Stomach (tissue), 19 donors: ENCODE measurements at places on chromosomes 16 and 17. TPM values are rescaled to one million over a fixed set of nuclear protein-coding genes. Genes with fewer than 3 reads are reported as not detected.

GRCh38 chr16:66701026-66701425, 4.5 kb upstream of the CMTM4 start:
- no peak for DNase-seq

DNA sequence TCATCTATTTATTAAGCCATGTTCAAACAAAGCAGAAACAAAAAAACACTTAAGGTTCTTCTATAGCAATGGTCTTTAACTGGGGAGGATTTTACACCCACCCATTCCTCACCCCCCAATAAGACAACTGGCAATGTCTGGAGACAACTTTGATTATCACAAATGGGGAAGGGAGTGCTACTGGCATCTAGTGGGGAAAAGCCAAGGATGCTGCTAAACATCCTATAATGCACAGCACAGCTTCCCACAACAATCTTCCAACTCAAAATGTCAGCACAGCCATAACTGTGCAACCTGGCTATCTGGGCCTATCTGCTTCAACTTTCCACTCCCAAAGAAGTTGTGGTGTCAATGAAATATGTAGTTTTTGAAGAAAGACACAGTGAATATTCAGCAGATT, 1044.4 kb downstream of the CDH8 start:
- no peak for DNase-seq

- no peak for DNase-seq
Measured at GRCh38 chr17:15967706-15968399, 22.9 kb downstream of the ADORA2B start.

DNA sequence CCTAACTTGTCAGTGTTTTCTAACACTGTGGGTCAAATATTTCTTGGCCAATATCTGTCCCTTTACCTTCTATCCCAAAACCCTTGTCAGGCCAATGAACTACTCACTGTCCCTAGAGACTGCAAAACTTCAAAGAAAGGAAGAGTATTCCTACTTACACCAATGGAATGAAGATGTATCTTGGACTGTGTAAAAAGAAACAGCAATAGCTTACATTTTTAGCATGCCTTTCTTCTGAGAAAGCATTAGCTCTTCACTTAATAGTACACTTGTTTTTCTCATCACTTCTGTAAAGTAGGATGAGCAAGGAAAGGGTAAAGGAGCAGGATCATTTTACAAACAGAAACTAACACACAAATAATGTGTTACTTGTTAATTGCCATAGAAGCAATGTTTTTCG, 73.9 kb downstream of the STH start:
- DNase-seq: no peak

Gene PDE6G
- total RNA-seq: not detected

Gene CCL13
- total RNA-seq: not detected

Gene PHF12
- 96.4 TPM for total RNA-seq

GRCh38 chr16:87202346-87202745, 114.8 kb downstream of the C16orf95 start:
- DNase-seq: no peak

Gene C16orf96
- not detected for total RNA-seq

GRCh38 chr16:4911970-4912386, 25.0 kb downstream of the PPL start:
- DNase-seq: peak; percentile 35

- DNase-seq: no peak
Measured at GRCh38 chr17:78408476-78409050, 30.1 kb downstream of the PGS1 start.

DNA sequence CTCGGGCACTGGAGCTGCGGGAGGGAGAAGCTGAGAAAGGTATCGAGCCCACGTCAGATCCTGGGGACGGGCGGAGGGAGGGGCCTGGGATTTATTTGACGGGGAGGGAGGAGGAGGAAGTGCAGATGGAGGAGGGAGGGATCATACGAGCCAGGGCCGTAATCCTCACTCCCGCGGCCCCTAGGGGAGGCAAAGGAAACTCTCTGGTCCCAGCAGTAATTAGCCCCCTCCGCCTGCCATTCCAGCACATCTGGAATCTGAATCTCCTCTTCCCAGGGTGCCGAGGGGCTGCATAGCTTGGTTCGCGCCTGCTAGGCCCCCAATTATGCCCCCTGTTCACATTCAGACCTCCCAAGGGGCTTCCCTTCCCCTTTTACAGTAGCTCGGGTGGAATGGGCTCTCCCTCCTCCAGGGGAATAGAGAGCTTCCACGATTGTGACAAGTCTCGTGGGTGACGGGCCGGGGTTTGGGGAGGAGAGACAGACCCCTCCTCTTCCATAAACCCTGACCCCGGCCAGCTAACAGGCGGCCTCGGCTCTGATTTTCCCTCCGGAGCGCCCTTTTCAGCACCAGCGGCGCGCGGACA, at the start of gene SEZ6L2:
Gene SEZ6L2, minus strand, starts transcription at position 35 of the 586 bp plus-strand sequence. CDS start 531 bp downstream, outside the sequence.
- DNase-seq: peak; percentile 97

Gene CSF3
- total RNA-seq: 1.7 TPM

DNA sequence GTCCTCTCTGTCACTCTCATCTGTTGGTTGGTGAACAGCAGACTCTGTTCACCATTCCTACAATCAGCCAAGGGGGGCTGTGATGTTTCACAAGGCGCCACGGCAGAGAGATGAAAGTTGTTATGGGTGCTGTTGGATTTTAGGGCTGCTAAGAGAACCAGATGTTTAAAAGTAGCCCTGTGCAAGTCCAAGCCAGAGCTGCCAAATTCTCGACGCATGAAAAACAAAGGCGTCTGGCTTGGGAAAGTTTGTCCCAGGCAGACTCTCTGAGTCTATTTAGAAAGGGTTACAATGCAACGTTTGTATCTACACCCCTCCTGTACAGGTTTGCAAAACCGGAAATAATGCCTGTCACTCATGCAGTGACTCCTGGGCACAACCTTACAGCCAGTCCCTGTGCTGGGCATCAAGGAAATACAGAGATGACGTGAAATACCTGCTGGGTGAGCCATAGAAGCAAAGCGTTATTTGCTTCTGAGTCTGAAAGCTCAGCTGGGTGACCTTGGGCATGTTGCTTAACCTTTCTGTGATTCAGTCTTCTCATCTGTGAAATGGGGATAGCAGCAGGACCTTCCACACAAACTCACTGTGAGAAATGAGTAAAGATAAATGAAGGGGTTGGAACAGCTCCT, 74.8 kb downstream of the XYLT1 start:
- DNase-seq: peak; percentile 49

GRCh38 chr17:8706431-8706830, 38.2 kb downstream of the CCDC42 start:
- DNase-seq: no peak

DNA sequence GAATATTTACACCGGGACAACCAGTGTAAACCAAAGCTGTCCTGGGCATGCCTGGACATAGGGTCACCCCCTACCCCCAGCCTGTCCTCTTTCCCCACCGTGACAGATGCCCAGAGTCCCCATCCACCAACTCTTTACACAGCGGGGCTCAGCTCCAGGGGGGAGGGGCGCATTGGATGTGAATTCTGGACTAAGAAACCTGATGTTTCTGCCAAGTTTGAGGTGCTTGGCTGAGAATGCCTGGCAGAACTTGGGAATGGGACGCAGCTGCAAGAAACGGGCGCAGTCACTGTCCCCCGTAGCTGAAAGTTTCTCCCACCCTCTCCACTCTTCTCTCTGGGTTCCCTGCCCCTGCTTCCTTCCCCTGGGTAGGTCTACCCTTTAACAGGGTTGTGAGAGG, 68.0 kb upstream of the CDC42EP4 start:
- DNase-seq: no peak

DNA sequence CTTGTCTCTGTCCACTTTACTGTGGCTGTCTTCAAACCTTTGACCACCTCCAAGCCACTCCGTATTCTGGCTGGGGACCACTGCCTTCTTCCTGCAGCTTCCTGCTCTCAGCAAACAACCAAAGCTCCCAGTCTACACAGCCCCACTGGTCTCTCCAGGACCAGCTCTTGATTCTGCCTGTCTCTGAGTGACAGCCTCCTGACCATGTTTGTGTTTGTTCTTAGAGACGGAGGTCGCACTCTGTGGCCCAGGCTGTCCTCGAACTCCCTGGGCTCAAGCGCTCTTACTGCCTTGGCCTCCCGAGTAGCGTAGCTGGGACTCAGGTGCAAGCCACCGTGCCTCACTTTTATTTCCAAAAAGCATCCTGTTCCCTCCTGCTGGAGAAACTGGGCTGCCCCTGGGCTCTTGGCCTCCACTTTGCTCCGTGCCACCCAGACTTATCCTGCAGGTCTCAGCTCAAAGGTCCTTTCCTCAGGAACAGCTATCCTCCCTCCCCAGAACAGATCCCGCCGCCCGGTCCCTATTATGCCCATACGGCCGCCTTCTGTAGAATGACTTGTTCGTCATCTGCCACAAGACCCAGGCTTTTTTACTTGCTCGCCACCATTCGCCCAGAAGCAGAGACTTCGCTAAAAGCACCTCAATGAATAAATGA, 9.1 kb downstream of the MNT start:
- no peak for DNase-seq

DNA sequence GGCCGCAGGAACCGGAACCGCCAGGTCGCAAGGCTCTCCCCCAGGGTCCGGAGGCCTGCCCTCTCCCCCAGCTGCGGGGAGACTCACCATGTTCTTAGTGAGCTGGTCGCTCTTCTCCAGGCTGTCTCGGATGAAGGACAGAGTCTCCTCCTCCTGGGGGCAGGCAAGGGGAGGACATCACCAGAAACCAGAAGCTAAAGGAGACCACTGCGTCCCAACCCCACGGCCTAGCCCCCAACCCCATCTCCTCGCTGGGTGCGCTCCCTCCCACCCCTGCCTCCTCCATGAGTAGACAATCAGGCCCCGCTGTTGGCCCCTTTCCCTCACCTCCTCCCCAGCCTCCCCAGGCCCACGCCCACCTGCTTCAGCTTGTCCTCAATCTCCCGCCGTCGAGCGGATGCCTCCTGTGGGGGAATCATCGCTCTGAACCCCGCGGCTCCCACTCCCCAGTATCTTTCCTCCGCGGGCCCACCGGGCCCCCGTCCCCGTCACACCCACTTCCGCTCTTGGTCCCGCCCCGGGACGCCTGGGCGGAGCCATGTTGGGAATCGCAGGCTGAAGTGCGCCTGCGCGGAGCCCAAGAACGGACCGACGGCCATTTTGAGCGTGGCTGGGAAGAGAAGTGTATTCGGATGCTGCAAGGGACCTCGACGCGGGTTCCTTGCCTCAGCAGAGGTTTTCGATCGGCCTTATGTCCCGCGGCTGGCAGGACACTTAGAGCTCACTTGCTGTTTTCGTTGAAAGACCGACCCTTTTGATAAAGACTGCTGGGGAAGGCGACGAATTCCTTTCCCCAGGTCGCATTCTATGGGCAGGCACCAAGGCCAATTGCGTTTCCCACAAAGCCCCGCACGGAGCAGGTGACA, at the start of gene EXOC7:
Gene EXOC7, minus strand, starts transcription at position 514 of the 866 bp plus-strand sequence. Its CDS starts 95 bp downstream, at position 419.
- peak; percentile 94 for DNase-seq

DNA sequence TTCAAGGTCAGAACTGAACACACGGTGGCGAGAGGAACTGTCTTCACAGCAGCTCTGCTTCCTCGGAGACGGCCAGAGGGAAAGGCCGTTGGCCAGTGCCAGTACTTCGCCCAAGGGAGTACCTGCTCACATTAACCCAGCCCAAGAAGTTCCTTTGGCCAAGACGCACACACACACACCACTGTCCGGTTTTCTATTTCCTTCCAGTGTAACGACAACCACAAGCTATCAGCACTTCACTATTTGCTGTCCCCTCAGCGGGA, 744 bp upstream of the GGNBP2 start:
- peak; percentile 79 for DNase-seq

DNA sequence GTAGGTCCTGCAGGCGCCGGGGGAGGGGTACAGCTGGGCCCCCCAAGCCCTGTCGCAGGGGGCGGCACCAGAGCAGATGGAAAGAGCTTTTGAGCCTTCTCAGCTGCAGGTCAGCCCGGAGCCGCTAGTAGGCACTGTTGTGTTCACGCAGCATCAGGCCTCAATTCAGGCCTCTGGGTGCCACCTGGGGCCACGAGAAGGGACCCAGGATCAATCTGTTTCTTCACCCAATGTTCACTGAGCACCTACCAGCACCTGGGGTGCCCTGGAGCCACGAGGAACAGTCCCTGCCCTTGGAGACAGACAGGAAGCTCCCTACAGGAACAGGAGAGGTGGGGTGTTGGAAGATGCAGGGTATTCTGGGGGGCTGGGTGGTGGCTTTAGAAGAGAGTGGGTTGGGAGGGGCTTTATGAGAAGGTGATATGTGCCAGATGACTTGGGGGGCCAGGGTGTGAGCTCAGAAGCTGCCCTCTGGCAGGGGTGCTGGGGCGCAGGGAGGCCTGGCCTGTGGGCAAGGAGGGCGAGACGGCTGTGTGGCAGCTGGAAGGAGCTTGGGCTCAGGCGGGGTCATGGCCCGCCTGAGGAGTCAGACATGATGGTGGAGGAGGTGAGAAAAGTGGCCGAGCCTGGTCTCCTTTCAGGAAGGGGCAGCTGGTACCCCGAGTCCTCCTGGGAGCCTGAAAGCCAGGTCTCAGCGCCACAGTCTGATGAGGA, 121.9 kb upstream of the GSE1 start:
- DNase-seq: peak; percentile 68

GRCh38 chr16:26281381-26282110, 589.8 kb downstream of the HS3ST4 start:
- DNase-seq: no peak

- peak; percentile 100 for DNase-seq
Measured at GRCh38 chr16:84116720-84117493, at the start of gene MBTPS1. TSS of gene MBTPS1 (minus strand) at chr16:84116942. CDS start at chr16:84101783, 15,159 bp downstream.

GRCh38 chr17:1260086-1260769, 10.0 kb upstream of the BHLHA9 start:
- no peak for DNase-seq

- DNase-seq: no peak
Measured at GRCh38 chr17:17358866-17359265, 55.7 kb downstream of the NT5M start.

DNA sequence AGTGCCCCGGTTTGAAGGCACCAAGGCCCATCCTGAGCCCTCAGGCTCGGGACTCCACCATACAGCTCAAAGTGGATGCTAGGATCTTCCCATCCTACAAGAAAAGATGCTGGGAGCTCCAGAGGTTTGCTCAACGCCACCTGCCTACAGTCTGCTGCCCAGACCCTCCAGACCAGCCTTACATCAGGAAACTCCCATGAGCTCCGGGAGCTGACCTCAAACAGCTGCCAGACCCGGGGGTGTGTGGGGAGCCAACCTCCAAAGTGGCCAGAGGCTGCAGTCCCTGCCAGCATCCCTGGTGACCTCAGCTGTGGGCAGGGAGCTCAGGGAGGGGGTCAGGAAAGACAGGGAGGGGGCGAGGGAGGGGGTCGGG, 43.8 kb downstream of the C16orf82 start:
- no peak for DNase-seq

- DNase-seq: no peak
Measured at GRCh38 chr17:50199211-50199802, 2.1 kb downstream of the COL1A1 start.

Gene PKMYT1
- total RNA-seq: 18.3 TPM

Gene ACTG1
- total RNA-seq: 2,952 TPM

Gene SOST
- total RNA-seq: not detected

- DNase-seq: peak; percentile 89
Measured at GRCh38 chr17:44360826-44361225, 2.8 kb downstream of the FAM171A2 start.

DNA sequence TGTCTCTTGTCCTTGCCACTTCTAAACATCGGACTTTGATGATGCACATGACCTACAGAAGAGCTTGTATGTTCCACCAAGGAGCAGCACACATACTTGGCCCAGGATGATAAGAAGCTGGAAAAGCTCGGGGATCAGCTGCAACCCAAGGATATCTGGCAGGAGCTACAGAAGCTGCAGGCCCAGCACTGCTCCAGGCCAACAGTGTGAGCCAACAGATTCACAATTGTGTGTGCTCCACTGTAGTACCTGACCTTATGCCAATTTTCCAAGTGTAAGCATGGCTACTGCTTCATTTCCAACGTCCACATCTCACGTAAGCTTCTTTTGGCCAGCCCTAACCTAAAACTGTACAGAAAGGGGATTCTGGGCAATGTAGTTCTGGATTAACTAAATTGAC, 83.4 kb downstream of the COX10 start:
- no peak for DNase-seq

GRCh38 chr17:35895636-35896587, 15.8 kb upstream of the CCL5 start:
- DNase-seq: no peak
